ENCODE measurements at places on chromosomes 11 and 22.

- DNase-seq, result no peak
Observed at GRCh38 chr11:1008001-1008802, 28.3 kb downstream of the MUC6 start.

- no peak for DNase-seq
Observed at GRCh38 chr22:41458161-41458728, 10.2 kb downstream of the PHF5A start.

DNA sequence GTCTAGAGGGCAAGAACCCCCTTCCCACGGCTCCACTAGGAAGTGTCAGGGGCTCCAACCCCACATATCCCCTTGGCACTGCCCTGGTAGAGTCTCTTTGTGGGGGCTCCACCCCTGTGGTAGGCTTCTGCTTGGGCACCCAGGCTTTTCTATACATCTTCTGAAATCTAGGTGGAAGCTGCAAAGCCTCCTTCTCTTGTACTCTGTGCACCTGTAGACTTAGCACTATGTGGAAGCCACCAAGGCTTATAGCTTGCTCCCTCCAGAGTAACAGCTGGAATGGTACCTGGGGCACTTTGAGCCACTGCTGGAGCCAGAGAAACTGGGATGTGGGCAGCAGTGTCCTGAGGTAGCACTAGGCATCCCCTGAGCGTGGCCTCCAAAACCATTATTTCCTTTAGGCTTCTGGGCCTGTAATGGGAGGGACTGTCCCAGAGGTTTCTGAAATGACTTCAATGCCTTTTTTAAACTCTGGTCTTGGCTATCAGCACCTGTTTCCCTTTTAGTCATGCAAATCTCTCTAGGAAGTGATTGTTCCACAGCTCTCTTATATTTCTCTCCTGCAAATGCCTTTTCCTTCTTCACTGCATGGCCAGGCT, 68.4 kb downstream of the TRAF6 start:
- DNase-seq, result no peak

DNA sequence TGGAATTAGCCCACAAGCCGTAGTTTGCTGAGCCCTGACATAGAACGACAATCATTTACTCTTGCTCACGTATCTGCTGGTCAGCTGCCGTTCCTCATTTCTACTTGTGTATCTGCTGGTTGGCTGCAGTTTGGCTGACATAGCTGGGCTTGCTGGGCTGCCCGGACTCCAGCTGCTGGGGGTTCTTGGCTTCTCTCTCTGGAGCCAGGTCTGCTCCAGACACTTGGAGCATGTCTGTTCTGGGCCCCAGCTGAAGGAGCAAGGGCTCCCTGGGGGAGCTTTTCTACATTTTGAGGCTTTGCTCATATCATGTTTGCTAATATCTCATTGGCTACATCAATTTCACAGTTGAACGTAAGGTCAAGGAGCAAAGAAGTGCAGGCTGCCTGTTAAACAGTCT, 47.3 kb downstream of the PRDM11 start:
- no peak for DNase-seq

DNA sequence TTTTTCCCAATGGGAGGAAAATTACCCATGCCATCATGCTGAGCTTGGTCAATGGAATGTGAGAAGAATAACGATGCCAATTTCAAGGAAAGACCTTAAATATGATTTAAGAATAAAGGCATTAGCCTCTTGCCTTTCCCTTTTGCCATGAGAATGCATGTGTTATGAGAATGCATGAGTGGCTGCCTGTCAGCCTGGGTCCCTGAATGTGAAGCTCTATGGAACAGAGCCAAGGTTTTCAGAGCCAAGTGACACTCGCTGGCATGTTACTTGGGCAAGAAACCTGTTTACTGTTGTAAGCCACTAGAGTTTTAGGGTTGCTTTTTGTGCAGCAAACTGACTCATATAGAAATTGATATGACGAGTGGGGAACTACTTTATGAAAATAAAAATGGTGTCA, 75.7 kb downstream of the JRKL start:
- no peak for DNase-seq

GRCh38 chr11:70595016-70595415, 196.7 kb downstream of the CTTN start:
- no peak for DNase-seq

GRCh38 chr11:97506076-97506759, 1116.4 kb downstream of the JRKL start:
- DNase-seq, result peak; percentile 0

GRCh38 chr22:32985899-32986765, 72.0 kb downstream of the SYN3 start:
- peak; percentile 91 for DNase-seq

DNA sequence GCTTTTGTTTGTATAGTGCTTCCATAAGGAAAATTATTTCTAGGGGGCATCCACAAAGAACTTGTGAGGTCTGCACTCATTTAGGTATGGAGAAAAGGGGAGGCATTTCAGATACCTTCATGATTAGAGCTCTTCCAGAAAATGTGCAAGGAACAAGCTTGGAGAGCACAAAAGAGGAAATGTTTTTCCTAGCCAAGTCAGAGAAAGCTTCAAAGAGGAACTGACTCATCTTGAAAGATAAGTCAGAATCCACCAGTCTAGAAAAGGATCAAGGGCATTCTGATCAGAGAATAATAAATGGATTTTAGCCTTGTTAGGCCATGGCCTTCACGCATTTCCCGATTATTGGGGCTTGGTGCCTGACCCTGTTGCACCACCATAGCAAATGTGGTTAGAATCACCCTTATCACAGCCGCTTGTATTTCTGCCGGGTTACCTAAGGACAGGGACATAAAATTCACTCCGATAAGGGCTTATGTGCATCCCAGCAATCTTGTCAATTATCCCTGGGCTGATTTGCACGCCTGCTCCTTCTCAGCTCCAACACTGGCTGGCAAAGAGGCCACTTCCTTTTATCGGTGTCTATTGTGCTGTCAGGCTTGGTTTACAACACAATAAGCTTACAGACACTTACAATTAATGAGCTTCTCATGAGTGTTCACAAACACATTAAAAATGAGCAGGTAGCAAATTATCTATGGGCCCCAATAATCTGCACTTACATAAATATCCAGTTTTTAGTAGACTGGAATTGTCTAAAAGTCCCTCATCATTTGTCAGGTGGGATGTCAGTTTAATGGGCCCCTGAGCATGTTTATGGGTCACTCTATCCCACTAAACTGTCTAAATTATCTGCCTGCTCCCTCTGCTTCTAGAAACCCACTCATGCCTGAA, 613.5 kb downstream of the SOX6 start:
- no peak for DNase-seq

Measured in astrocyte of the hippocampus (primary cell).